ENCODE measurements at places on chromosomes 2 and 18. TPM values are rescaled to one million over a fixed set of nuclear protein-coding genes. Genes with fewer than 3 reads are reported as not detected.

DNA sequence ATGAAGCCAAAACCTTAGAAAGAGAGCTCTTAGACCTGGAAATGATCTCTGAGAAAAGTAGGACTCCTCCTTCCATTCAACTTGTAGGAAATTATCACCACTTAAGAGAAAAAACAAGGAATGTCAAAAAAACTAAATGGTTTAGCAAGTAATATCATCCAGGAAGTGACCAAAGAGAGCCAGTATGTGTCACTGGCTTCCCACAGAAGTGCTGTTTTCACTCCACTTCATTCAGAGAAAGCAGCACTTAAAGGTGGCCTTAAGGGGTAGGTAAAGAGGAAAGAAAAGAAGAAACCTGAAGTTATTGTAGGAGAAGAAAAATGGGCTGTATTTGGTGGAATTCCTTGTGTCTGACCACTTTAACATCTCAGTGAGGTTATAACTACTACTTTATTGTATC is 414.4 kb upstream of the ETAA1 start:
- DNase-seq, result peak; percentile 26

DNA sequence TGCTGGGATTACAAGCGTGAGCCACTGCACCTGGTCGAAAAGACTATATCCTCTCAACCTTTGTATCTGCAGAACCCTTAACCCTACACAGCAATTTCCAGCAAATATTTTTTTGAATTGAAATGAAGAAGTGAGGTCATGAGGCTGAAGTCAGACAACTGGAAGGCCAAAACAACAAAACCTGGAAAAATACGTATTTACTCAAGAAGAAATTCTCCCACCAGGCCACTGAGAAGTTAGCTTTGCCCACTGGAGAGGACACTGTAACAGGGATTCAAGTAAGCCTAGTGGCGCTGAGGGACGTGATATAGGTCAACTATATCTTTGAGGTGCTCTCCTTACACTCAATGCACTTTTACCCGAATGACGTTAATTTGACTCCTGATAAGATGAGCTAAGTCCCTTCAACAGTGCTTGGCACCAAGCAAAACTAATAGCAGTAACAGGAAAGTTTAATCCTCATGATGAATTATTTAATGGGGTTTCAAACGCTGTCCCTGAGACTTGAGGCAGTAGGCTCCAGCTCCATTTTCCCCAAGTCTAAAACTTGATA is 1.9 kb downstream of the HDLBP start:
- DNase-seq, result no peak

DNA sequence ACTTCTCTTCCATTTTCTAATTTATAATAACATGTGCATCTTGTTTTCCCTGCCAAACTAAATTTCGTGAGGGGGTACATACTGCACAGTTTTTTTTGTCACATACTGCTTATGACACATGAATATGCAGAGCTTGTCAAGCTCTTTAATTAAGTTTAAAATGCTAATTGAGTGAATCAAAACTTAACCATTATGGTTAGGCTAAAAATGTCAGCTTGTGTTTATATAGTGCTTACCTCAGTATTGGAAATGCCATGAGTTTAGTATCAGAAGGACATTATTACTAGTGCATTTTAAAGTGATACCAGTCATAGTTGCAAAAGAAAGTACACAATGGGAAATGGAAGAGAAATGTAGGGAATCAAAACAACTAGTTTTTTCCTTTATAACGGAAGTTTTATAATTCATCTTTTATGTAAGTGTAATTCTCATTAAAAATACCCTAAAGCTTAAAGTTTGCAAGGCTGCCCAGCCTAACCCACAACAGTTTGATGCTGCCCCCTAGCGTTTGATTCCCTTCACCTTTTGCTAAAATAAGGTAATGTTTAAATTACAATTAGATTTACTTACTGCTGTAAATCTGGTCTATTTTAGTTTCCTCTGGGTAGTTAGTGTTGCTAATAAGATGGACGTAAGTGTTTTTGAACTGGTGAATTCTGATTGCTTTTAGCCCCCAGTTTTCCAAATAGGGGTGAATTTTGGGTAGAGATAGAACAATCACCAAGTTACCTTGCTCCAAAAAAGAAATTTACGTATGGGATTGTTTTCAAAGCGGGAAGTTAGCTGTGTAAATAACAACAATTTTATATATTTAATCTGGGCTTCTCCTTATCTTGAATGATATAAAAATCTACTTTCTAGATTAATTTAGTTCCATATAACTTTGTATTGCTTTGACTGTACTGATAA is 3.2 kb downstream of the SLC39A10 start:
- DNase-seq, result peak; percentile 82

GRCh38 chr2:205461678-205462665 is 220.3 kb upstream of the NRP2 start:
- no peak for DNase-seq

GRCh38 chr2:54577035-54577434 is 120.9 kb downstream of the SPTBN1 start:
- no peak for DNase-seq

- DNase-seq, result no peak
Observed at GRCh38 chr2:240662681-240663080, 20.0 kb downstream of the AQP12B start.

The ABCG5 gene
- not detected for total RNA-seq

The TACR1 gene
- total RNA-seq, result not detected

The SCYGR6 gene
- not detected for total RNA-seq

The ICOS gene
- total RNA-seq, result not detected
